ENCODE measurements at places on chromosomes 4 and X.
A peak's percentile ranks its signal among the peaks of the same experiment; 100 is the strongest.

GRCh38 chr4:53484911-53485657, 106.2 kb downstream of the LNX1 start:
- no peak for DNase-seq

- peak; percentile 69 for DNase-seq
Measured at GRCh38 chr4:84498203-84498934, 723 bp downstream of the NKX6-1 start.

DNA sequence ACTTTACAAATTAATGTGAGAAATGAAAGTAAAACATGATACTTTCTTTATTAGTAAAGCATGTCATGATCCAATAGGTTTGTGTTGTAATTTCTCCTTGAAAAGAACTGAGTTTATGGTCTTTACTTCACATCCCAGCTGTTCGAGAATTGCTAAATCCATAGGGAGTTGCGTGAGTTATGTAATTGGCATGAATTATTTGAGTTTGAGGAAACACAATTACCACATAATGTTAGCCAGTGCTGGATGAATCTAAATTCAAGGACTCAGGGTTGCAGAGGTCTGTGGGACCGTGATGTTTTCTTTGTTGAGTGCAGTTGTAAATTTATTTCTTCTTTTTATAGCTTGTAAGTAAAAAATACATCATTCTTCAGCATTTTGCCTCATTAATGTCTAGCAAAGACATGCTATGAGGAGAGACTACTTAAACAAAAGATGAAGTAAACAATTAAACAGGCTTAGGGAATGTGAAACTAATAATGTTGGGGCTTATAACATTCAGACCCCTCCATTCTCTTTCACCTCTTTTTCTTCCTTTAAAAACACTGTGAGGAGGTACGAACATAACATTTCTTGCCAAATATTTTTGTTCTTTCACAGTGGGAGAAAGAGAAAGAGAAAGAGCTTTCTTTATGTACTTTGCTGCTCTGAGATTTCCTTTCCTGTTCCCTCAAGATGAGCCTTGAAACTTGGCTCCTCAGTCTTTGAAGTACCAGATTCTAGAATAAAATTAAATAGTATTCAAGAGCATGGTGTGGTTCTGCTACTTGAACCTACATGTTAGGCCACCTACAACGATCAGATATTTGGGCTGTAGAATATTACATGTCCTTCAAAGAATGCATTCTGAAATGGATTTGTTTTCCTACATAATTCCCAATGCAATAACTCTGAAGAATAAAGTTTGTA, 159.6 kb upstream of the ANK2 start:
- no peak for DNase-seq

- no peak for DNase-seq
Measured at GRCh38 chr4:125985856-125986255, 671.1 kb downstream of the FAT4 start.

DNA sequence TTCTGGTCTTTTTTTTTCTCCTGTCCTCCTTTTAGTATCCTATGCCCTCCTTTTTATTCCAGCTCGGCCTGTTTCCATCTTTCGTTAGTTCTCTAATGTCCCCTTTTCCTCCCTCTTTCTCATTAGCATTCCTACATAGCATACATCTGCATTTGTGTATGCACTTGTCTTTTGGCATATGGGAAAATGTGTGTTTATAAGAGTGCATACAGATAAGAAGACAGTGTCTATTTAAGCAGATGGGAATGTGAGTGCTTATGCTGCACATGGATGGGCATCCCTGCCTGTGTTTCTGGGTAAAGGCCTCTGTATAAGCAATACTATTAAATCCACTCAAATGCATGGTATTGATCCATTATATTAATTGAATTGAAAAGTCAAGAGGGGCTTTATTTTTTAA, 7.5 kb upstream of the GABRA2 start:
- no peak for DNase-seq

DNA sequence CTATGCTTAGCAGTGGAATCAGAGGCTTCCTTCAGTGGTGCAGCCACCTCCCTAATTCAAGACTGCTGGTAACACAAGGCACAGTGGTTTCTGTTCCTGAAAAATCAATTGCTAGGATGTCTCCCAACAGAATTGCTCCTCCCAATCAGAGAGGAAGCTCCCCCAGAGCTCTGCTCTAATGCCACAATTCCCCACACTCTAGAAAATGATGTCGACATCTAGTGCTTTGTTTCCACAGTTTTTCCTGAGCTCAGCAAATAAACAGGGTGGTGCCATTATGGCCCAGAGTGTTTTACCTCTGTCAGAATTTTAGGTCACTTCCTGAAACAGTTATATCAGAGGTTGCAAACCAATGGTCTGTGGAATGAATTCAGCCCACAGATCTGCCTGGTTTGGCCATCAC, 24.7 kb downstream of the TAB3 start:
- DNase-seq = no peak

- no peak for DNase-seq
Measured at GRCh38 chr4:6909970-6910339, 329 bp downstream of the TBC1D14 start.

- DNase-seq = no peak
Measured at GRCh38 chr4:80008971-80009370, 64.1 kb downstream of the ANTXR2 start.

GRCh38 chrX:119089619-119090018, 16.8 kb downstream of the CT47C1 start:
- no peak for DNase-seq

DNA sequence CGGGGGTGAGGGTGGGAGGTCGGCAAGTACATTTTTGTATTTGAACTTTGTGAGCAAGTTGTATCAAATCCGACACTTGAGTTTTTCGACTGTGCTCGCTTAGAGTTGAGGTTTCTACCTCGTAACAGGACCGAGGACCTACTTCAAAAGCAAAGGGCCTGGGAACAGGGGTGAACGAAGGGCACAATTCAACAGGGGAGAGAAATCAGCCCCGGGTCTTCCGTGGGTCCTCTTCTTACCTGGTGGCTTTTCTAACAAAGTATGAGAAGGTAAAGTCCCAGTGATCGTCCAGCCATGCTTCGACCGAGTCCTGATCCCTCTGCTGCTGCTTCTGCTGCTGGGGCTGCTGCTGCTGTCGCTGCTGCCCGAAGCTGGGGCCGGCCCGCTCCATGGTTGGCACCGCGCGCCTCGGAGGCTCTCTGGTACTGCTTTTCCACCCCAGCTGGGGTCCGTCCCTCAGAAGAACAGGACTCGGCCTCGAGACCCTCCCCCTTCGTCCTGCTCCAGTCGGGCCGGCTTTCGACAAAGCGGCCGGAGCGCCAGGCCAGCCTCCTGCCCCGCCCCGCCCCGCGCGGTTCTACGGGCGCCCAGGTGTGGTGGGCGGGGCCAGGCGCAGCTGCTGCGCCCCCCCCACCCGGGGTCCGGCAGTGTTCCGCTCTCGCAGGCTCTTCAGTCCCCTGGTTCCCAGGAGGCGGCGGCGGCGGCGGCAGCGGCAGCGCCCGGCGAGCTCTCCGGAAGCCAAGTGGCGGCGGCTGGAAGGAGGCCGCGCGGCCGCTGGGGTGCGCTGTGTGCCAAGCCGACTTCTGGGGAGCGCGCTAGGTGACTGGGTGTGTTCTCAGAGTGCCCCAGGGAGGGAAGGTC, at the start of gene PDE5A:
Gene PDE5A, minus strand, starts transcription at position 524 of the 861 bp plus-strand sequence. Its CDS starts 133 bp downstream, at position 391.
- peak; percentile 93 for DNase-seq

- peak; percentile 60 for DNase-seq
Measured at GRCh38 chrX:124346877-124347241, 496 bp downstream of the SH2D1A start.

GRCh38 chr4:85573270-85573669, 98.3 kb downstream of the ARHGAP24 start:
- no peak for DNase-seq

DNA sequence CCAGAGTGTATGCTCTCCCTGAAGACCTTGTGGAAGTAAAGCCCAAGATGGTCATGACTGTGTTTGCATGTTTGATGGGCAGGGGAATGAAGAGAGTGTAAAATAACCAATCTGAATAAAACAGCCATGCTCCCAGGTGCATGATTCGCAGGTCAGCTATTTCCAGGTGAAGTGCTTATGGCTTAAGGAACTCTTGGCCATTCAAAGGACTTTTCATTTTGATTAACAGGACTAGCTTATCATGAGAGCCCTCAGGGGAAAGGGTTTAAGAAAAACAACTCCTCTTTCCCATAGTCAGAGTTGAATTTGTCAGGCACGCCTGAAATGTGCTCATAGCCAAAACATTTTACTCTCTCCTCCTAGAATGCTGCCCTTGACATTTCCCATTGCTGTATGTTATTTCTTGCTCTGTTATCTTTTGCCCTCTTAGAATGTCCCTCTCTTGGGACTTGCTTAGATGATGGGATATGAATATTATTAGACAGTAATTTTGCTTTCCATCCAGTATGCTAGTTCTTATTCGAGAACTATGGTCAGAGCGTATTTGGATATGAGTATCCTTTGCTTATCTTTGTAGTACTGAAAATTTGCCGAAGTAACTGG, 88.6 kb downstream of the PLS3 start:
- no peak for DNase-seq

GRCh38 chrX:77743720-77744119, 42.3 kb downstream of the ATRX start:
- no peak for DNase-seq

DNA sequence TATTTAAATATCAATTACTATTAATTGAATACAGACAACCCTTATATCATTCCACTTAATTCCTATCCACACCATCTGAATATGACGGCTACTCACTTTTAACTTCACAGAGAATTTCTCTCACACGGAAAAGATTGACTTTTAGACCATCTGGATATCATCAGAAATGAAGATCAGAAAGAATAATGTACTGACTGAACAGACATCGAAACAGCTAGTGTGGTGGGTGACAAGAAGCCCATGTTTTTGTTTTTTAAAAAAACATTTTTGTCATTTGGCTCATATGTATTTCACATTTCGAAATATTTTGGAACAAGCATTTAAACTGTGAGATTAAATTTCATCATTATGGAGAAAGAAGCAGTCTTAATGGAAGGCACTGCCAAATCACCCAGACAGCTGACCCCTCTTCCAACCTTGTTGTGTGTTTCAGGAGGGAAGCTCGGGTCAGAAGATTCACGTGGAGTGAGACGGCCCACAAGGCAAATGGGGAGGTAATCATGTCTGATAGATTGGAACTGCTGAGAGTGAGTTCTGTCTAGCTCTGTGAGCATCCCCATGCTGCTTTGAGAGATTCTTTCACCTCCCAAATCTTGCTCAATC, 204.2 kb upstream of the RASGEF1B start:
- no peak for DNase-seq
